ENCODE measurements at places on chromosomes 6 and 20.

DNA sequence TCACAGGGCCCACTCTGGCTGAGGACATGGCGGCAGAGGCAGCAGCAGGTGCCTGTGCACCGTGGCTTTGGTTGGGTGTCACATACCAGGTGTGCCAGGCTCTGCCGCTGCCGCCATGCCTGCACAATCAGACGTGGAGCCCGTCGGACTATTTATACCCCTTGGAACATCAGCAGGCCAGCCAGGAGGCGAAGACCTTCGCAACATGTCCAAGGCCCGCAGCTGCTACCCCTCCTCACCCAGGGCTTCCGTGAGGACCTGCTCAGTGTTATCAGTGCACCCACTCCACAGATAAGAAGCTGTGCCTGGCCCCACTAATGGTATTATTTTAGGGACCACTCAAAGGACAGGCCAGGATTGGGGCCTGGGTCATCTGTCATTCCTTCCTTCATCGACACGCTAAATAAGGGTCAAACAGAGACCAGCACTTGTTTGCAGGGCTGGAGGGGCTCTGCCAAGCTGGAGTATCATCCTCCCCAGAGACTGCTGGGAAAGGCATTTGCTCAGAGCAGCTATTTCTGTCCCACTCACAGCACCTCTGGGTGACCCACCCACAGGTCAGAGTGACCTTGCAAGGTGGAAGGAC is 109.2 kb downstream of the BMP7 start:
- no peak for DNase-seq

GRCh38 chr20:32571566-32571965 is 13.6 kb downstream of the NOL4L start:
- DNase-seq: no peak

GRCh38 chr6:1849691-1850090 is 240.0 kb downstream of the FOXC1 start:
- no peak for DNase-seq

- no peak for DNase-seq
These were observed 24.5 kb upstream of the TAF8 start for GRCh38 chr6:42025845-42026243.

DNA sequence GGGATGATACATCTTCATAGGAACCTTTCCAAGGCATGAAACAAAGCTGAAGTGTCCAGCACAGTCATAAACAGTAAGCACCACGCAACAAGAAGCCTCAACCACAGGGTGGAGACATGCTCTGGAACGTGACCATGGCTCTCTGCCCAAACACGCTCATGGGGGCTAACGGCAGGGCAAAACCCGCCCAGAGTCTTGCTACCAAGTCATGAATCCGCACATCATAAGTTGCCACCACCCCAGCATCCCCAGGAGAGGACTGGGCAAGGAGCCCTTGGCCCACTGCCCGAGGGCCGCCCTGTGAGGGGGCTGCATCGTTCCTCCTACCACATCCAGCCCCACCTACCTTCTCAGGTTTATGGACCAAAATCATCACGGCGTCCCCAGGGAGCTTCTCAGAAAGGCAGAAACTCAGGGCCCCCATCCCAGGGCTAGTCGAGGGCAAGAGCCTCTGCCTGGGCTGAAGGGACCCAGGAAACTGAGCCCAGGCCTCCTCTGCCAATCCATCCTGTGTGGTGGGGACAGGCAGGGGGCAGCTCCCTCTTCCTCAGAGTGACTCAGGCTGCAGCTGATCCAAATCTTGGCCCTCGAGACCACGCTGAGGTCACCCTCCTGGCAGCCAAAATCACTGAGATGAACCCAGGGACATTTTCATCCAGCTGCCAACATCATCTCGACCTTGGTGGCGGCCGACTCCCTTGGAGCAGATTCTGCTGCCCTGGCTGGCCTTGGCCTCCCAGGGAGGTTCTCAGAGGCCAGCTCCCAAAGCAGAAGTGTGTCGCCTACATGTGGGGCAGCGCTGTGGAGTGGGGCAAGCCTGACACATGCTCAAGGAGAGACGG is 42.6 kb downstream of the BMP7 start:
- DNase-seq: peak; percentile 65

Measured in right atrium auricular region (tissue), 2 donors.